ENCODE measurements at places on chromosomes 16 and 17. TPM values are rescaled to one million over a fixed set of nuclear protein-coding genes. Genes with fewer than 3 reads are reported as not detected.

- no peak for DNase-seq
These were observed 12.1 kb downstream of the TMEM95 start for GRCh38 chr17:7367083-7367482.

DNA sequence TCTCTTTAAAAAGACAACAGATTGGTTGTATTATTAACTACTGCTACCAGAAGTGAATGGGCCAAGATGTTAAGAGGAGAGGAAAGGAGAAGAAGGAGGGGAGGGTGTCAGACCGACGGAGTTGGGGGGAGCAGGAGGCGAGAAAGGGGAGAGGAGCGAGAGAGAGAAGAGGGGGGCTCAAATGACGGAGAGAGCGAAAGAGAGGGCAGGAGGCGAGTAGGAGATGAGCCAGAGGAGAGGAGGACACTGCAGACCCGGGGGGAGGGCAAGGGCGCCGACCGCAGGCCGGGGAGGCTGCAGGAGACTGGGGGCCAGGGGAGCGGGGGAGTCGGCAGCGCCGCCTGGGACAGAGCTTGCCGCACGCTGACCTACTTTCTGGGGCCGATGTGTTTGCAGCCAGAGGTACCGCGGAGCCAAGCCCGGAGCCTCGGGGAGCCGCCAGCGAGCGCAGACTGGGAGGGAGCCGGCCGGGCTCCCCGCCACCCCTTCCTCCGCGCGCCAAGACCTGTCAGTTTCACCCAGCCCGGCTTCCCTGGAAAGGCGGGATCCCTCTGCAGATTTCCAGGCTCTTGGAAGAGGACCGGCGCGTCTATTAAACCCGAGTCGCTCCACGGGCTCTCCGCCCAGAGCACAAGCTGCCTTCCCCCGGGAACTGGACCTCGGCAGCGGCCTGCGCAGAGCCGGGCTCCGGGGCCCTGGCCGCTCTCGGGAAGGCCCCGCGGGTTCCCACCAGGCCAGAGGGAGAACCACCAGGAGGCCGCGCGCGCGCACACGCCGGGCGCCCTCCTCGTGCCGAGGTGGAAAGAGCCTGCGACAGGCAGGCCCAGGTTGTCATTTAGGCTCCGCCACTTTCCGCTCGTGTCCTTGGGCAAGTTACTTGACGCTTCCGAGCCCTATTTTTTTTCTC, 74.6 kb downstream of the CMC2 start:
- no peak for DNase-seq

The HERPUD1 gene
- total RNA-seq: 141 TPM

GRCh38 chr16:10664720-10665126, 30.0 kb downstream of the TEKT5 start:
- DNase-seq: no peak

GRCh38 chr16:58365623-58366022, 26.6 kb upstream of the GINS3 start:
- no peak for DNase-seq

The KIF2B gene
- total RNA-seq: not detected

- DNase-seq: no peak
These were observed 175.3 kb upstream of the CDH13 start for GRCh38 chr16:82451449-82451848.

- no peak for DNase-seq
These were observed 2.5 kb upstream of the ZNF423 start for GRCh38 chr16:49858200-49859124.

The KRT31 gene
- total RNA-seq: not detected

DNA sequence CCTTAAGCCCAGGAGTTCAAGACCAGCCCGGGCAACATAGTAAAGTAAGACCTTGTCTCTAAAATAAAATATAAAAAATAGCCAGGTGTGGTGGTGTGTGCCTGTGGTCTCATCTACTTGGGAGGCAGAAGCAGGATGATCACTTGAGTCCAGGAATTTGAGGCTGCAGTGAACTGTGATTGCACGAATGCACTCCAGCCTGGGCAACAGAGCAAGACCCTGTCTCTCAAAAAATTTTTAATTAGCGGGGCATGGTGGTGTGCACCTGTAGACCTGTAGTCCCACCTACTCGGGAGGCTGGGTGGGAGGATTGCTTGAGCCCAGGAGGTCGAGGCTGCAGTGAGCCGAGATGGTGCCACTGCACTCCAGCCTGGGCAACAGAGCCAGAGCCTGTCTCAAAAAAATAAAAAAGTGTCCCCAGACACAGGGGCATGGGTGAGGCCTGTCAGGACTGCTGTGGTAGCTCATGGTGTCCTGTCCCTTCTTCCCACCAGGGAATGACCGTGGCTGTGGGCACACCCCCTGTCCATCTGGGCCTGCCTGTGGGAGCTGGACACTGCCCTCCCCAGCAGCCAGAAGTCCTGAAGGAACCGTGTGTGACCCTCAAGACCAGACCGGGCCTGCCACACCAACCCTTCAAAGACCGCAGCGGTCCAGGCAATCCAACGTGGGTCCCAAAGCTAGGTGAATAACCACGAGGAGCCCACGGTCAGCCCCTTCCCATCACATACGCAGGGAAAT, 30.8 kb upstream of the GAA start:
- no peak for DNase-seq

Measured in natural killer cell treated with Interleukin-12 subunit alpha and Interleukin-12 subunit beta and Interleukin-15 and Interleukin-18, amount 100 ng/mL, for 72 hours (primary cell).